ENCODE measurements at places on chromosomes 12 and 14.

- no peak for DNase-seq
Observed at GRCh38 chr14:105171004-105171673, 2.6 kb upstream of the JAG2 start.

GRCh38 chr14:75522224-75522982 lies at the start of gene BATF:
TSS of gene BATF (plus strand) at chr14:75522469. CDS start at chr14:75522683, 214 bp downstream.
- DNase-seq, result no peak

DNA sequence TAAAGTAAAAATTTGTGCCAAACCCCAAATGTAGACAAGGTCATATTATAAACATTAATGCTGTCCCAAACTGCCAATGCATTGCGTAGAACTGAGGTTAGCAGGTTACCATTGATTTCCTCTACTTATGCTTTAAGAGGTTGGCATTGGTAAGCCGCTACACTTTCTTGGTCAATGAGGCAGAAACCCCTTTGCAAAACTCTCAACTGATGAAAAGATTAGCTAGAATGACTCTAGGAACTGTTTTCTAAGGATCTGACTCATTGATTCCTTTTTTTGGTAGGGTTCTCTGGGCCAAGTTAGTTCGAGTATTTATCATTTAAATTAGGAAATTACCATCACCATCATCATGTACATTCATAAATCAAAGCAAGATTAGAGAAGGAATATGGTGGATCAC lies 44.6 kb downstream of the HMGA2 start:
- DNase-seq, result no peak

- DNase-seq, result no peak
Observed at GRCh38 chr12:123200414-123200813, 32.5 kb downstream of the MPHOSPH9 start.

DNA sequence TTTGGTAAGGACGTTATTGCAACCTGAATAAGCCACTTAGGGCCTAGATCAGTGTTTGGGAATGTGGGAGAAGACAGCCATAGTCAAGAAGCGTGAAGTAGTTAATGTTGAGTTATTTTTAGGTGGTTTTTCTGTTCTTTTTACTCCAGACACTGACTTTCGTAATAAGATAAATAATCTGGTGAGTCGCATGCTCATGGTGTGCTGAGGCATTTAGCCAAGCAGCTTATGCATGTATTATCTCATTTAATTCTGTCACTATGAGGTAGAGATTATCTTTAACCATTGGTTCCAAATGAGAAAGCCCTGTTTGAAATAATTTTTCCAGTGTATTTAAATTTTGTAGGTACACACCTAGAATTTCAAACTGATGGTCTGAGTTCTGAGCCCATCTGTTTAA lies 67.3 kb downstream of the RCOR1 start:
- DNase-seq, result no peak

DNA sequence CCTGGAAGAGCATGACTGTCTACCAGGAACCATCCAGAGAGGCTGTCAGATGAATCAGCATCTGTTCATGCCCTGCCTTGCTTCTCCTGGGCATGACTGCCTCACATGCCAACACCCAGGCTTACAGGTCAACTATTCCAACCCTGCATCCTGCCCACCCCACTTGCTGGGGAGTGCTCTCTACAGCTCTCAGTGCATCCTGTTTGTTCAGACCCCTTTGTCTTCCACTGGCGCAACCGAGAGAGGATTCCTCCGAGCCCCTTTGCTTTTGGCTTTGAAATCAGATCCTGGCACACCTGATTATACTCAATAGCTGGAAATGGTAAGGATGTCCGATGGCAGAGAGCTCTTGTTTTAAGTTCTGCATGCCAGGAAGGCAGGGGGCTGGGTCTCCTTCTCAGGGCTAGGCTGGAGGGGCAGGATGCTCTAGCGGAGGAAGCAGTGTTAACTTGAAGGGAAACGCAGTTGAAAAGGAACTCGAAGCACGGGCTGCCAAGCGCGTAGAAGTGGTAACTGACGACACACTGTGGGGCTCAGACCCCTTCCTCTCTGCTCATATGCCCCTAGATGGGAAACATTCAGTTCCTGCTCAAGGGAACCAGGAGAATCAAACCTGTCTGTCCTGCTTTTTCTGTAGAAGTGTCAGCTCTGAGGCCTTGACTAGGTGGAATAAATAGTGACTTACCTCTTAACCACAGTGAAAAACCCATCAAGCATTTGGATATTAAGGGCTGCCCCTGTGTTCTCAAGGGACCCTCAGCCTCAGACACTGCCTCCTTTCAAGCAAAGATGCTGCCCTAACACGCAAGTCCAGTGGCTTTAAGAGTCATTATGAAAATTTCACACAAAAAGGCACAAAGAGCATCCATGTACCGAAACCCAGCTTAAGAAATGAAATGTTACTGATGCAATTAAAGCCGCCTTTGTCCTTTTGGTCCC lies 297.5 kb downstream of the ZFP36L1 start:
- DNase-seq, result no peak
